ENCODE measurements at places on chromosomes 2 and 18. TPM values are rescaled to one million over a fixed set of nuclear protein-coding genes. Genes with fewer than 3 reads are reported as not detected.
A peak's percentile ranks its signal among the peaks of the same experiment; 100 is the strongest.

Gene THSD7B
- total RNA-seq = 0.06 TPM

GRCh38 chr2:64166637-64167420 lies 22.6 kb upstream of the PELI1 start:
- DNase-seq = no peak

DNA sequence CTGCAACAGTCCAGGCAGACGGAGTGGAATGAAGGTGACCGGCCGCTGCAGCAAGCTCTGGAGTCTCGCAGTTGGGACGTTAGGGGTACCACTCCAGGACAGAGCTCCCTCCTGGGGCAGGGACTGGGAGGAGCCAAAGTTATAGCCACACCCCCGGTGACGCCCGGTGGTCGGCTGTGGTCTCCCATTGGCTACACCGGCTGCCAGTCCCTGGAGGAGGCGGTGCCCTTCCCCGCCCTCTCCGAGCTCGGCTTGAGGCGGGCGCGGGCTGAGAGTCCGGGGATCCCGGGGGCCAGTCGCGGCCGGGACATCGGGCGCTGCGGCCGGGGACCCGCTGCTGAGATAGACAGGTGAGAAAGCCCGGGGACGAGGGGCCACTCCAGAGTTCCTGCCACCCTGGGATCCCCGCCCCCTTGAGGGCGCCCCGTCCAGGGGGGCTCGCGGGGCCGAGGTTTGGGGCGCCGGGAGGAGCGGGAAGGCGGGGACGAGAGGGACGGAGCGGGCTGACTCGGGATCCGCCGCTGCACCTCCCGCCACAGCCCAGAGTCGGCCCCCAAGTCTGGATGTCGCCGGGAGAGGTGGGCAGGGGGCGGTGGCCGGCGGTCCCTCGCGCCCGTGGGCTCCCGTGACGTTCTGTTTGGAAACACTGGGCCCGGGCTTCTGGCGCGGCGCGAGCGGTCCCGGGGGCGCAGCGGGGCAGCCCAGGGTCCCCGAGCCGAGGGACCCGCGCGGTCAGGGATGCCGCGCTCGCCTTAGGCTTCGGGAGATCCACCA lies at the start of gene PLEKHH2:
TSS of gene PLEKHH2 (plus strand) at position 231 of the 774 bp plus-strand sequence. CDS start 7,414 bp downstream, outside the sequence.
- DNase-seq = peak; percentile 96

DNA sequence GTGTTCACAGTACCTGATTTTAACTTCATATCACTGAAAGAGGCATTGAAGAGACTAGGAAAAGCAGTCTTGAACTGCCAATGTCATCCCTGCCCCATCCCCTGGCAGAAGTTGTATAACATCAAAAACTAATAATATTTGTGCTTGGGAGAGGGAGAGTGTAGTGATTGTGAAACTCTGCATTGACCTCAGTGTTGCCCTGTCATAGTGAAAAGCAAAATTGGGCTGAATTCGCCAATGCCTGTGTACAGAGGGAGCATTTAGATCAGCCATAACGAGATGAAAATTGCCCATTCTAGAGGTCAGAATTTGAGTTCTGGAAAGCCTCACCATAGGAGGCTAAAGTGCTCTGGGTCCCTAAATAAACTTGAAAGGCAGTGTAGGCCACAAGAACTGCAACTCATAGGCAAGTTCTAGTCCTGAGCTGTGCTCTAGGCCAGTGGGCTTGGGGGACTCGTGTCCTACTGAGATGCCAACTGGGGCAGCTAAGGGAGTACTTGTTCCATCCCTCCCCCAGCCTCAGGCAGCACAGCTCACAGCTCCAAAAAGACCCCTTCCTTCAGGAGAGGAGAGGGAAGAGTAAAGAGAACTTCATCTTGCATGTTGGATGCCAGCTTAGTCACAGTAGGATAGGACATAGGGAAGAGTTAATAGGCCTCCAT lies 855.6 kb downstream of the TSN start:
- no peak for DNase-seq

- DNase-seq = no peak
Observed at GRCh38 chr2:178441426-178441825, 9.5 kb downstream of the PRKRA start.

- DNase-seq = no peak
Observed at GRCh38 chr2:217979151-217979811, 23.5 kb downstream of the TNS1 start.

GRCh38 chr18:8559612-8560186 lies 49.5 kb upstream of the RAB12 start:
- no peak for DNase-seq

DNA sequence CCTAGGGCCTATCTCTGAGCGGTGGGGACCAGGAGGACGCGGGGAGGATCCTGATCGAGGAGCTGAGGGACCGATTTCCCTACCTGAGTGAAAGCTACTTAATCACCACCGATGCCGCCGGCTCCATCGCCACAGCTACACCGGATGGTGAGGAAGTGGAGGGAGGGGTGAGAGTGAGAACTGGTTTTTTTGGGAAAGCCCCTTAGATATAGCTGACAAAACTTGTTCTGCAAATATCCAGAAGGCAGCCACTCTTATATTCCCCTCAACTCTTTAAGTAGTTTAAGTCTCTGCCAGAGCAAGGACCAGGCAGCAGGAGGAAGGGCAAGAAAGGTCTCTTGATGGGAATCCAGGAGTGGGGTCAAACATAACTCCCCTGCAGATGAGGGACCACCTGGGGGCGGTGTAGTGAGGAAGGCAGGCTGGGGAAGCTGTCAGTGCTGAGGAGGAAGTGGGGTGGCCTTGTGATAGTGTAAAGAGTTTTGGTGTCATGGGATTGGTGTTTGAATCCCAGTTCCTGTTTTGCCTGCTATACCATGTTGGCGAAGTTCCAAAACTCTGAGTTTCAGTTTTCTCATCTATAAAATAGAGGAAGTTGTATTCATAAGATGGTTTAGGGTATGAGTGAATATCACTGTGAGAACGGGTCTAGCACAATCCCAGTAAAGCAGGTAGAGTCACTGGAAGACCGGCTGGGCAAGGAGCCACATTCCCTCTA lies 3.4 kb downstream of the NAGK start:
- no peak for DNase-seq

- DNase-seq = no peak
Observed at GRCh38 chr2:229098801-229099200, 172.3 kb downstream of the PID1 start.

Measured in esophagus muscularis mucosa (tissue), 4 donors.